Caco-2 (cell line): ENCODE measurements at places on chromosomes 11 and 22. TPM values are rescaled to one million over a fixed set of nuclear protein-coding genes. Genes with fewer than 3 reads are reported as not detected.

DNA sequence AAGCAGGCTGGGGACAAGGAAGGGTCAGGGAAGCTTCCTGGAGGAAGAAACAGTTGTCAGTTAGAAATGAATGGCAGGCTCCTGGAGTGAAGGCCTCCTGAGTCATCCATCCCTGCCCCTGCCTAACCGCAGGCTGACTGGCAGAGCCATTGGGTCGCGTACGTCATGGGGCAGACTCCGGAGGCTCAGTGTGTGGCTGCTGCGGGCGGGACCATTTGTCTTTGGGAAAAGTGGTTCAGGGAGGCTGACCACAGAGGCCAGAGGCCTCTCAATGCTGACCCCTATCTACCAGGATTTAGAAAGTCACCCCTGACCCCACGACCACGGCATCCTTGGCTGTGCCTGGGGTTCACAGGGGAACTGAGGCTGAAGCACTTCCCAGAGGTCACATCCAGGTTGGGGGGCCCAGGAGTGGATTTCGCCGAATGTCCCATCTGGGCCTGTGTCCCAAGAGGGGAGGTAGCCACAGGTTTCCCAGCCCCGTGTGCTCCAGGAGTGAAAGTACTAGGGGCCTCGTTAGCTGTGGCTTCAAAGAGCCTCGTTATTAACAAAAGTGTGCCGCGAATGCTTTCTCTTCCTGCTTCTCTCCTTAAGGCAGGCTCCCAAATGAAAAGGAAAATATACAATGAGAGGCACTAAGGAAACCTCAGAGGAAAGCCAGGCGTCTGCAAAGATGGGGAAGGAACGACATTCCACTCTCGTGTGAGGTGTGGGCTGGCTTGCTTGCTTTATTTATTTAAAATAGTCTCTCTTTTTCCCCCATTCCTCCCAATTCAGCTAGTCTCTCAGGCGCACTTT is 58.9 kb downstream of the FLRT1 start:
- DNase-seq = no peak

DNA sequence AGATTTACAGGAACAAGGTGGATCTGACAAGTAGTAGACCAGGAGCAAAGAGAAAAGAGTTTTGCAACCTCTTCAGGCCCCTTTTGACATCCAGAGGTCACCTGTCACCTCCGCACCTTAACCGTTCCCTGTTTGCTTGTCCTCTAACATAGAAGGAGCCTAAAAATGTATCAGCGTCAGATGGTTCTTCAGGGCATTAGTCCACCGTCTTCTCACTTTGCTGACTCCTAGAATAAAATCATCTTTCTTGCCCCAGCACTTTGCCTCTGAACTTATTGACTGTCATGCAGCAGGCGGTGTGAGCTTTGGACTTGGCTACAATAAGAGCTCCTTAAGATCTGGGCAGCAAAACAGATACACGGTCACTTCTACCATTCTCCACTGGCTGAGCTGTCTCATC is 339.7 kb upstream of the B3GAT1 start:
- DNase-seq = no peak

The CARNS1 gene
- total RNA-seq = 0.09 and 0.28 TPM in 2 replicates

The RAB36 gene
- total RNA-seq = 0.52 and 0.97 TPM in 2 replicates
